Spinal cord (tissue), 10 donors: ENCODE measurements at places on chromosomes 7 and 10. TPM values are rescaled to one million over a fixed set of nuclear protein-coding genes. Genes with fewer than 3 reads are reported as not detected.

DNA sequence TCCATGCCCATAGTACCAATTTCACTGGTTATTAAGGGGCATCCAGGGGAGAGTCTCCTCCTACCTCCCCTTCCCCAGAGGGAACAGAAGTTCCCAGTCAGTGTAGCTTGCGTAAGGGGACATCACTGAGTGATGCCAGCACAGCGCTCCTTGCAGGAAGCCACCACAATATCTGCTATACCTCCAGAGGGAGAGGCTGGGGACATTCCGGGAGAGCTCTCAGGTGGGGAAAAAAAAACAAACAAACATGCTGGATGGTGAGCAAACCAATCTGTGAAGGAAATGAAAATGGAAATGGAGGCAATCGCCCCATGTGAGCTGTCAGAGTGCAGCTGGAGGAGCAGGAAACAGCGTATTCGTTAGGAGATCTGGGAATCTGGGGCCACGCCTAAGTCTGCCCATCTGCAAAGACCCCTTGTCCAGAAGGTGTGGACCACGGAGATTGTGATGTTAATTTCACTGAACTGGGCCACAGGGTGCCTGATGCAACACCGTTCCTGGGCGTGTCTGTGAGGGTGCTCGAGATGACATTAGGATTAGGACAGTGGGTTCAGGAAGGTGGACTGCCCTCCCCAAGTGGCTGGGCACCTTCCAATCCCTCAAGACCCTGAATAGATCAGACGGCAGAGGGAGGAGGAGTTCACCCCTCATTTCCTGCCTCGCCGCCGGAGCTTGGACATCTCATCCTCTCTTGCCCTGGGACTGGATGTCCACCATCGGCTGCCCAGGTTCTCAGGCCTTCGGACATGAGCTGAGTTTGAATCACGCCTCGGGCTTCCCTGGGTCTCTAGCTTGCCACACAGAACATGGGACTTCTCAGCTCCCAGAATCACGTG is 30.5 kb downstream of the GNA12 start:
- no peaks in the 10 kb centered on the region for H3K27me3 ChIP-seq
- peaks cover 3% of the 10 kb centered on the region for H3K36me3 ChIP-seq
- peaks cover 29% of the 10 kb centered on the region for H3K4me1 ChIP-seq
- no peak overlapping the region for H3K4me3 ChIP-seq
- no peak for DNase-seq

- no peak overlapping the region for H3K27ac ChIP-seq
- H3K36me3 ChIP-seq = peaks cover 27% of the 10 kb centered on the region
- no peak for DNase-seq
- H3K27me3 ChIP-seq = no peaks in the 10 kb centered on the region
- H3K4me3 ChIP-seq = peak overlapping the region; percentile 79
- H3K4me1 ChIP-seq = peaks cover 47% of the 10 kb centered on the region
Observed at GRCh38 chr7:974172-974571, 1.2 kb downstream of the COX19 start.

- no peaks in the 10 kb centered on the region for H3K4me1 ChIP-seq
- no peak for DNase-seq
- H3K36me3 ChIP-seq = no peaks in the 10 kb centered on the region
- no peak overlapping the region for H3K27ac ChIP-seq
Observed at GRCh38 chr10:3002304-3002703, 65.0 kb upstream of the PFKP start.

DNA sequence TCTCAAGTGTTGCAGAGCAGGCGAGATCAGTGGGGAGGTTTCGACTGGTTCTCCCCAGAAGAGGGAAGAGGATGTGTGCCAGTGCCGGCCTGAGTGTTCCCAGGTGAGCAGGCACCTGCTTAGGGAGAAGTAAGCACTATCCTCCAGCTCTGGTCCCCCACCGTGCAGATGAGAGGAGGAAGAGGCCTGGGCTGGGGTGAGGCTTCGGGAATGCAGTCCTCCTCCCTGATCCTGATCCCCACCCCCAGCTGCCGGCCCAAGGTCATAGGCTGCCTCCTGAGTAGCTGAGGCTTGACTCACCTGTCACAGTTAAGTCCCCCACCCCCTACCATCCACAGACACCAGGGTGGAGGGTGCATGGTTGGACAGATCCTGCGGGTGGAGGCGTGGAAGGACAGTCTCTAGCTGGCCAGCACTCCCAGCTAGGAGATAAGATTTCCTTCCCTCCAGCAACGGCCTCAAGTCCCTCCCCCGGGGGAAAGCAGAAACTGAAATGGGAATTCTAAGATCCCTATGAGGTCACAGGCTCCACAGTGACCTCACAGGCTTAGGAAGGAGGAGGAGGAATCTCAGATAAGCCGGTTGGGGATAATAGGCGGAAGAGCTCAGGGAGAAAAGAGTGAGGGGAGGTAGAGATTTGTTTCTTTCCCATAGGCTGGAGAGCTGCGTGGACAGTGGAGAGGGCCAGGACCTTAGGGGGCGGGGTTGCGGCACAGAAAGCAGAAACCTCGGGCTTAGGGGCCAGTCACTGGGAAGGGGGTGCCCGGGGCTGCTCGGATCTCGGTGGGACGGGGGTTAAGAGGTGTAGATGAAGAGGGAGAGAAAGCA is 1.0 kb downstream of the LRCH4 start:
- no peak for DNase-seq
- no peaks in the 10 kb centered on the region for H3K27me3 ChIP-seq
- H3K36me3 ChIP-seq = peaks cover 43% of the 10 kb centered on the region
- peak overlapping the region; percentile 81 for H3K27ac ChIP-seq
- peak overlapping the region; percentile 96 for H3K4me3 ChIP-seq
- peaks cover 47% of the 10 kb centered on the region for H3K4me1 ChIP-seq

DNA sequence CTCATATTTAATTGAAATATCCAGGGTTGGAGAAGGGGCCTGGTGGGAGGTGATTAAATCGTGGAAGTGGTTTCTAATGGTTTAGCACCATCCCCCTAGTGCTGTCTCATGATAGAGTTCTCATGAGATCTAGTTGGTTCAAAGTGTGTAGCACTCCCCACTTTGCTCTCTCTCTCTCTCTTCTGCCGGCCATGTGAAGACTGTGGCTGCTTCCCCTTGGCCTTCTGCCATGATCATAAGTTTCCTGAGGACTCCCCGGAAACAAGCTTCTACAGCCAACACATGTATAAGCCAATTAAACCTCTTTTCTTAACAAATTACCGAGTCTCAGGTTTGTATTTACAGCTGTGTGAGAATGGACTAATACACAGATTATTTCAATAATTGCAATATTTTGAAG is 305.8 kb upstream of the KCND2 start:
- no peak overlapping the region for H3K27ac ChIP-seq
- no peaks in the 10 kb centered on the region for H3K36me3 ChIP-seq
- DNase-seq = no peak
- no peak overlapping the region for H3K4me3 ChIP-seq

DNA sequence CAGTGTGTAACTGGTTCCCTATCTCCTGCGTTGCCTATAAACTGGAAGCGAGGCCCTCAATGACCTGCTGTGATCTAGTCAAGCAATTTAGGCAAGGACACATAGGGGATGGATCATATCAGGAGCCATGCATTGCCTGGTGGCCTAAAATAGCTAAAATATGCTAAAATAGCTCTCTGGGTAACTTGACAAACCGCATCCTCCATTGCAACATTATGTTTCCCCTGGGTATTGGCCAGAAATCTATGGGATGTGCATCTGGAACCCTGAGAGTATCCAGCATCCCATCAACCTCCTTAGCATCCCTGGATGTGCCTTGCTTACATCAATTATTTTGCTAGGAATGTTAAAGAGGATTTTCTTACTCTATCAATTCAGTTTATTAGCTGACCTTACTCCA is 91.7 kb upstream of the ADCY1 start:
- H3K4me3 ChIP-seq = no peak overlapping the region
- H3K27ac ChIP-seq = no peak overlapping the region
- no peak for DNase-seq
- peaks cover 2% of the 10 kb centered on the region for H3K4me1 ChIP-seq
- no peaks in the 10 kb centered on the region for H3K27me3 ChIP-seq

- DNase-seq = no peak
- H3K4me1 ChIP-seq = no peaks in the 10 kb centered on the region
- H3K27me3 ChIP-seq = no peaks in the 10 kb centered on the region
- no peak overlapping the region for H3K4me3 ChIP-seq
Observed at GRCh38 chr10:27695706-27696105, 49.9 kb downstream of the MKX start.

- H3K36me3 ChIP-seq = no peaks in the 10 kb centered on the region
- H3K27me3 ChIP-seq = no peaks in the 10 kb centered on the region
- no peak for DNase-seq
- no peak overlapping the region for H3K27ac ChIP-seq
Observed at GRCh38 chr10:29790207-29790606, 155.4 kb upstream of the SVIL start.

DNA sequence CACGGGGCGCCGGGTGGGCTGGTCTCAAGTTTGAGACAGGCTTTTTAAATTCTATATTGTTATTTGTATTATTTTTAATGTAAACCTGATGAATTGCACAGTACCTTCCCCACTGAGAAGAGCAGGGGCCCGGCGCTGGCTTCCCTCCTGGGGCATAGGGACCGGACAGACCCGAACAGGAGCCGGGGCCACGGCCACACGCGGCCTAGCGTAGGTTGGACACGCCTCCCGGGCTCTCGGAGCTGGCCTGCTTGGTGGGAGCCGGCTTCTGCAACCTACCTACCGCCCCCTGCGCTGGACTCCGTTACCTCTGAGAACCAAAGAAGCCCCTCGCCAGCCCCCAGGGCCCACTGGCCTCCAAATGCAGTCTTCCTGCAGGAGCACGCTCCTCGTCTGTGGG is 19.8 kb upstream of the LANCL2 start:
- no peaks in the 10 kb centered on the region for H3K4me1 ChIP-seq
- H3K27me3 ChIP-seq = no peaks in the 10 kb centered on the region
- H3K36me3 ChIP-seq = no peaks in the 10 kb centered on the region
- no peak overlapping the region for H3K27ac ChIP-seq
- H3K4me3 ChIP-seq = no peak overlapping the region
- no peak for DNase-seq

- H3K4me3 ChIP-seq = no peak overlapping the region
- H3K27ac ChIP-seq = no peak overlapping the region
- no peaks in the 10 kb centered on the region for H3K4me1 ChIP-seq
Observed at GRCh38 chr7:98956469-98956868, 78.1 kb downstream of the TRRAP start.

DNA sequence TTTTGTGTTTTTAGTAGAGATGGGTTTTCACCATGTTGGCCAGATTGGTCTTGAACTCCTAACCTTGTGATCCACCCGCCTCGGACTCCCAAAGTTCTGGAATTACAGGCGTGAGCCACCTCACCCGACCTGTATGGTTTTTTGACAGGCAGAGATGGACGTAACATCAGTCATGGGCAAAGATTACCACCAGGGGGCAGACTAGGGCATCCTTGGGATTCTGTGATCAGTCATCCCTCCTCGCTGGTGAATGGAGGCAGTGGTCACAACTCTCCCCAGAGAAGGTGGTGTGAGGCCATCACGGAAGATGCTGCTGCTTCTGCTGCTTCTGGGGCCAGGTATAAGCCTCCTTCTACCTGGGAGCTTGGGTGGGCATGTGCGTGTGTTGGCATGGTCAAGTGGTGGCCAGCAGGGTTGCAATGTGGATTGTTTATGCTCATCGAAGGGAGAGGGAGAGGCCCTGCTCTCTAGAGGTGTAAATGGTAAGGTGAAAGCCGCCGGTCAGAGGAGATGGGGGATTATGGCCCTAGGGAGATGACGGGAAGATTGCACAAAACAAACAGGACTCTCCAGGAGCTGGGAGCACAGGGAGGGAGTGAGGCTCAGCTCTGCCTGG is 122.7 kb upstream of the PRSS1 start:
- no peak for DNase-seq
- no peak overlapping the region for H3K27ac ChIP-seq

- no peak overlapping the region for H3K27ac ChIP-seq
- no peaks in the 10 kb centered on the region for H3K4me1 ChIP-seq
Observed at GRCh38 chr7:159204664-159205063, 60.0 kb upstream of the VIPR2 start.

DNA sequence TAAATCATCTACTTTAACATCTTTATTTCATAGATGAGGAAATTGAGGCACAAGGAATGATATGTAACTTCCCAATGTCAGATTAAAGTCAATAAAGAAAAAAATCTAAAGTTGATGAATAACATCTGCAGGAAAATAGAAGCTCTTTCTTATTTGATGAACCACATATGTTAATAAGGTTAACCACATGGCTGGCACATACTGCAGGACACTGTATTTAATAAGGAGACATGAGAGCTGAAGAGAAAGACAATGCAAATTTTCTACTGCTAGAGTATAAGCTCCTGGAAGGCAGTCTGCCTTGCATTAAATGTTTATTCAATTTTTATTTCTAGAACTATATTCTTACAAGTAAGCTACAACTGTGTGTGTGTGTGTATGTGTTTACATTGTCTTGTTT is 4.4 kb downstream of the RAB11FIP2 start:
- H3K4me1 ChIP-seq = peaks cover 11% of the 10 kb centered on the region
- no peak overlapping the region for H3K27ac ChIP-seq
- H3K36me3 ChIP-seq = no peaks in the 10 kb centered on the region
- H3K4me3 ChIP-seq = no peak overlapping the region

- no peak overlapping the region for H3K4me3 ChIP-seq
- no peak for DNase-seq
- H3K36me3 ChIP-seq = peaks cover 9% of the 10 kb centered on the region
- H3K4me1 ChIP-seq = peaks cover 3% of the 10 kb centered on the region
- no peaks in the 10 kb centered on the region for H3K27me3 ChIP-seq
Observed at GRCh38 chr10:28569506-28570159, 36.7 kb downstream of the WAC start.

DNA sequence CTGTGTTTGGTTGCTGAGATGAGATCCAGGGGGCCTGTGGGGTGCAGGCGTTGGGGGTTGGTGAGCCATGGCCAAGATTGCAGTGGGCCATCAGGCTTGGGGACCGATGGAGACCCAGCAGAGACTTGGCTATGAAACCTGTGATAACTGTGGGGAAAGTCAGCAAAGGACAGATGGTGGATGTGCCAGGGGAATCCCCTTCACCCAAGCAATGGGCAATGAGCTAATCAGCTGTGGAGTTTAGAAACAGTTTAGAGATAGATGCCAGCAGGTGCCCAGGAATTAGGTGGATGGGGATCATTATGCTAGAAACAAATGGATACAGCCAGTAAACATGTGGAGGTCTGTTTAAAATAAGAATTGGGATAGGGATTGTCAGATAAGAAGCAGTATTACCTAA is 151.4 kb upstream of the FERD3L start:
- no peak overlapping the region for H3K27ac ChIP-seq
- H3K4me3 ChIP-seq = no peak overlapping the region
- H3K27me3 ChIP-seq = no peaks in the 10 kb centered on the region
- DNase-seq = no peak
- no peaks in the 10 kb centered on the region for H3K36me3 ChIP-seq
- H3K4me1 ChIP-seq = no peaks in the 10 kb centered on the region

GRCh38 chr10:119501690-119502089 is 40.8 kb downstream of the RGS10 start:
- H3K4me3 ChIP-seq = no peak overlapping the region
- peaks cover 25% of the 10 kb centered on the region for H3K4me1 ChIP-seq
- H3K27me3 ChIP-seq = no peaks in the 10 kb centered on the region
- no peak for DNase-seq
- H3K36me3 ChIP-seq = no peaks in the 10 kb centered on the region

Gene PTN
- total RNA-seq = 1,663 TPM

Gene MCM7
- total RNA-seq = 71.5 TPM

Gene OR2A12
- not detected for total RNA-seq

Gene GRM8
- 26.1 TPM for total RNA-seq

Gene SPDYE2B
- total RNA-seq = not detected

Gene EEPD1
- total RNA-seq = 25.8 TPM

Gene NEUROG3
- total RNA-seq = not detected

Gene HOXA6
- 12.5 TPM for total RNA-seq

Gene CCL24
- total RNA-seq = not detected

Gene ELFN1
- 7.8 TPM for total RNA-seq

Gene GSTO1
- 61.2 TPM for total RNA-seq

Gene IFIT1B
- 1.4 TPM for total RNA-seq

Gene GRID2IP
- total RNA-seq = 0.30 TPM

Gene ANXA8L1
- total RNA-seq = not detected
